ENCODE measurements at places on chromosomes 1 and 21.

- no peak for DNase-seq
Measured at GRCh38 chr1:50197216-50197615, 88.5 kb downstream of the ELAVL4 start.

- DNase-seq, result no peak
Measured at GRCh38 chr1:173448945-173449344, 28.2 kb upstream of the PRDX6 start.

DNA sequence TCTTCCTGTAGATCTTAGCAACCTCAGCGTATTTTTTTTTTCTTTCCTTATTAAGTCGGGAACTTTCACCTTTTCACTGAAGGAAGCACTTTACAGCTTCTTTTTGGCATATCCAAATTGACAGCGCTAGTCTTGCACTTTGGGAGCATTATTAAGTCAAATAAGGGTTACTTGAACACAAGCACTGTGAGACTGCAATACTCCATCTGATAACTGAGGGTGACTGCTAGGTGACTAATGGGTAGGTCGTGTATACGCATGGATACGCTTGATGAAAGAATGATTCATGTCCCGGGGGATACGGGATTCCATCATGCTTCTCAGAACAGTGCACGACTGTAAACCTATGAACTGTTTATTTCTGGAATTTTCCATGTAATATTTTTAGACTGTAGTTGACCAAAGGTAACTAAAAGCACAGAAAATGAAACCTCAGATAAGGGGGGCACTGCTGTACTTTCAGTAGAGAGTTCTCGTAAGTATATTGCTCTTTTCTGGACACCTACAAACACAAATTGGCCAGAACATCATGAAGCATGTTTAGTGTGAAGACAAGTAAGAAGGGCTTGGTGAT, 364.7 kb downstream of the SMYD3 start:
- DNase-seq, result no peak

DNA sequence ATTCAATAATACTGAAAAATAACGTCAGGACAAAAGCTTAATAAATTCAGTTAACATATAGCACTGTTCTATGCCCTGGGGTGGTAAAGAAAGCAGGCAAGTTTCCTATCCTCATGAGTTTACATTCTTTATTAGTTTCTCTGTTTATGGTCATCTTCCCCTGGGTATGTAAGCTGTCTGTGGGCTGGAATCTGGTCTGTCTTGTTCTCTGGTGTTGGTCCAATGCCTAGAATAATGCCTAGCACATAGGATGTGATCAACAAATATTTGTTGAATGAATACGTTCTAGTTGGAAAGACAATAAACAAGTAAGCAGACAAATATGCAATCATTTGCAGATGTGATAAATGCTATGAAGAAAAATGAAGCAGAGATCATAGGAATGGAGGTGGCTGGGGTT, 7.2 kb upstream of the IGSF3 start:
- no peak for DNase-seq

DNA sequence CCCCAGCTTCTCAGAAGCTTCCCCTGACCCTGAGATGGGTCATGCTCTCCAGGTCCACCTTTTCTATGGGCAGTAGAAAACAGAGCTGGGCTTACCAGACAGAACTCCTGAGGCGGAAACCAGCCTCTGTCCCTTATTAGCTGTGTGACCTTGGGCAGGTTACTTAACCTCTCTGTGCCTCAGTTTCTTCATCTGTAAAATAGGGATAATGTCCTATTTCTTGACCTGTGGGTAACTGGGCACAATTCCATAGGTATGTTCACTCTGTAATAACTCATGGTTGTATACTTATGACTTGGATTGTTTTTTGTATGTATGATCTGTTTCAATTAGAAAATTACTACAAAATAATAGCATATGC, 57.1 kb upstream of the EDN2 start:
- no peak for DNase-seq

DNA sequence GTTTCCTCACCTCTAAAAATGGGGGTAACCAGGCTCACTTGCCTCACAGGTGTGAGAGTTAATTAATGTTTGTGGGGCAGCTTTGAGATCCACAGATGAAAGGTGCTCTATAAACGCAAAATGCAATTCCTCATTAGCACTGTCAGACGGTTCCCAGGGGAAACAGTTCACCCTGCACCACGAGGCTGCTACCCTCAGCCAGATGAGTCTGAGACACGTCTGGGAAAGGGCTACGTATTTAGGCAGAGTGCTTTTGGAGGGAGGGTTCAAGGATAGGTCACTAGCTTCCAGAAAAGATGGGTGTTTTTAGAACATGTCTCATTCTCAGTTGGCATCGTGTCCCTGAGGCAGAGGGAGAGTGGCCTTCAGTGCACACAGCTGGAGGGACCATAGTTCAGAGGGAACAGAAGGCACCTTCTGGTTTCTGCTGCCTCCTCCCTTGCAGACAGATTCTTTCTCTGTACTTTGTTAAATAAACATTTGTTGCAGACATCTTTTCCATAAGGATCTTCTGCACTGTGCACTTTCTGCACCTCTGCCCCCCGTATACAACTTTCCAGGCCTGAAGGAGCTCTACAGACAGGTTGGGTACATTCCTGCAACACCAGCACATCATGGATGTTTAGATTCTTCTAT, 139.9 kb downstream of the CLIC6 start:
- no peak for DNase-seq

DNA sequence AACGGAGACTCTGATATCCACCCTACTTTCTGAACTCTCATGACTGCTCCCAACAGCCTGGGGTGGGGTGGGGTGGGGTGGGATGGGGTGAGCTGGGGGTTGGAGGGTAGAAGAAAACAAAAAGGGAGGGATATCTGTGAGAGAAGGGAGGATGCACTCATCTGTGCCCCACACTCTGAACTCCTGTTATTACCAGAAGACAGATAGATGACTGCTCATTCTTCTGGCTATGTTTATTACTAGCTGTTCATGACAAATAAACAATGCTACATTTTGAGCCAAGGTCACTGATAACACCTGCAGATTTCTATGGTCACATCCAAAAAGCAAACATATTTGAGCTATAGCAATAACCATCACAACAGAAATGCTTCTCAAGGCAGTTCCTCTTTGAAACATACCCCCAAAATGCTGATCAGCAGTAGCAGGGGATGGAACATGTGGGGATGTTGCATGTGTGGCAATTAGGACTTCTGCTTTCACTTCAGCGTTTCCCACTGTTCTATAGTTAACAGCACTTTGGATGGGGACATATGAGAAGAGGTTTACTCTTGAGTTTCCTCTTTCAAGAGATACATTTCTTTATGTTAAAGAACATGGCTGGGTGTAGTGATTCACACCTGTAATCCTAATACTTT, 43.3 kb downstream of the GPR3 start:
- no peak for DNase-seq

DNA sequence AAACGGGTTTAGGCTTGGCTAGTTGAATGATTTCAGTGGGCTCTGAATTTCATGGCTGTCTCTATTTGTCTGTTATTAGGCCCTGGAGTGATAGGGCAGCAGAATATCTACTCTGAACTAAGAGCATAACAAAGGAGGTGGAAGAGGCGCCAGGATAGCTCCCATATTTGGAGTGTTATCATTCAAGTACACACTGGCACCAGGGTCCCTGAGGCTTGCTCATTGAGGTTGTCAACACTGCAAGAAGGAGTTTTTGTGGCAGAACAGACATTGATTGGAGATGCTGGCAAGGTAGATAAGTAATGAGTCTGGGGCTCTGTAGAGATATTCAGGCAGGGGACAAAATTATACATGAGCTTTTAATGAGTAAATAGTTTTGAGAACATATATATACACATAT, 1748.4 kb downstream of the MRPL39 start:
- no peak for DNase-seq

- DNase-seq, result no peak
Measured at GRCh38 chr1:55073187-55073916, 34.0 kb downstream of the PCSK9 start.

GRCh38 chr1:235628316-235629005, 21.1 kb downstream of the GNG4 start:
- no peak for DNase-seq

DNA sequence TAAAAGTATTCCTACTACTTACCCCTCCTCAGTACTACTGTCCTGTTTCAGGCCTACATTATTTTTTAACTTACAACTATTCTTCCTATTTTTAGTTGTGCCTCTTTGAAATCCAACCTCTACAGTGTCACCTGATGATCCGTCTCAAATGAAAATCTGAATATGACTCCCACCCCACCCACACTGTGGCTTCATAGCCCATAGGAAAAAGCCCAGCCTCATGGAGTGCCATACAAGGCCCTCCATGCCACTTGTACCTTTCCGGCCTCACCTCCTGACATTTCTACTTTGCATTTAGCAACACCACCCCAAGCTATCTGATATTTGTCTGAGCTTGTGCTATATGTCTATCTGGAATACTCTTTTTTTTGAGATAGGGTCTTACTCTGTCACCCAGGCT, 49.3 kb downstream of the TRAF5 start:
- DNase-seq, result no peak

- no peak for DNase-seq
Measured at GRCh38 chr1:2001773-2002411, 1.7 kb downstream of the CFAP74 start.

DNA sequence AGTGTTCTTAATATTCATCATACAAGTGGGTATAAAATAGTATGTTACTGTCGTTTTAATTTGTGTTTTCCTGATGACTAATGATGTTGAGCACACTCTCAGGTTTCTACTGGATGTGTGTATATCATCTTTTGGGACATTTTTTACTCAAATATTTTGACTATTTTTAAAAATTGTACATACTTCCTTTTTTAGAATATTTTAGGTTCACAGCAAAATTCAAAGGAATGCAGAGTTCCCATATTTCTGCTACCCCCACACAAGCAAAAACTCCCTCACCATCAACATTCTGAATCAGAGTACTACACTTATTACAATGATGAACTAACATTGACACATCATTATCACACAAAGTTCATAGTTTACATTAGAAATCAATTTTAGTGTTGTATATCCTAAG, 114.5 kb downstream of the DPYD start:
- DNase-seq, result no peak

- no peak for DNase-seq
Measured at GRCh38 chr1:224289396-224289795, 40.6 kb downstream of the NVL start.

DNA sequence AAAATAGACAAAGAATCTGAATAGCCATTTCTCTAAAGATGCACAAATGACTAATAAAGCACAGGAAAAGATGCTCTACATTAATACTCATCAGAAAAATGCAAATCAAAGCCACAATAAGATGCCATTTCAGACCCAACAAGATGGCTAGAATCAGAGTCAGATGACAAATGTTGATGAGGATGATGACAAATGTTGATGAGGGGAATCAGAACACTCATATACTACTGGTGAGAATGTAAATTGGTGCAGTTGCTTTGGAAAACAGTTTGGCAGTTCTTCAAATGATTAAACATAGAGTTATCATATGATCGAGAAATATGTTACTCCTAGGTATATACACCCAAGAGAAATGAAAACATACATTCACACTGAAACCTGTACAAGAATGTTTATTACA, 33.9 kb downstream of the LRRC40 start:
- no peak for DNase-seq

DNA sequence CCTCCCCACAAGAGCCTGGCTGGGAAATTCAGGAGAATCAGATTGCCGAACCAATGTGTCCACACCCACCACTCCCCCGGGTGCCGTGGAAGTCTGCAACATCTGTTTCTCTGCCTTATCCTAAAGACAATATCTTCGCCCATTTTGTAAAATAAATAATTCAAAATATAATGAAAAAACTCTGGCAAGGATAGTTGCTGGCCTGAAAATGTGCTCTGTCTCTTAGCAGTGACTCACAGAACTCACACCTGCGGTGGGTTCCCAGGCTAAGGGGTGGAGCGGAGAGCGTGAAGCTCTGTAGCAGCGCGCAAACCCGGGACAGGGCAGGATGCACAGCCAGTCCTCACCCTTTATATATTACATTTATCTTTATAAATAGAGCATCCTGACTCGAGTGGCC, 99.9 kb downstream of the COLGALT2 start:
- no peak for DNase-seq

DNA sequence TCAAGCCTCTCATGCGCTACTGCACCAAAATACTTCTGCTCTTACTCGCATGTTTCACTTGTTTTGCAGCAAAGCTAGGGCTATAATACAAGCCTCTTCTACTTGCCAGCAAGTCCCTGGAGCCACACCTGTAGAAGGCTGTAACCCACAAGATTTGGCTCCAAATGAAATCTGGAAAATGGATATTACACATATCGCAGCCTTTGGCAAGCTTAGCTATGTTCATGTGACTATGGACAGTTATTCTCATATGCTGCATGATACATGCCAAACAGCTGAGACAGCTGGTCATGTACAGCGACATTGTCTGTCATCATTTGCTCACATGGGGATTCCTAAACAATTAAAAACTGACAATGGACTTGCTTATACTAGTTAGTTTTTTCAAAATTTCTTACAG, 270.3 kb downstream of the COL11A1 start:
- no peak for DNase-seq

DNA sequence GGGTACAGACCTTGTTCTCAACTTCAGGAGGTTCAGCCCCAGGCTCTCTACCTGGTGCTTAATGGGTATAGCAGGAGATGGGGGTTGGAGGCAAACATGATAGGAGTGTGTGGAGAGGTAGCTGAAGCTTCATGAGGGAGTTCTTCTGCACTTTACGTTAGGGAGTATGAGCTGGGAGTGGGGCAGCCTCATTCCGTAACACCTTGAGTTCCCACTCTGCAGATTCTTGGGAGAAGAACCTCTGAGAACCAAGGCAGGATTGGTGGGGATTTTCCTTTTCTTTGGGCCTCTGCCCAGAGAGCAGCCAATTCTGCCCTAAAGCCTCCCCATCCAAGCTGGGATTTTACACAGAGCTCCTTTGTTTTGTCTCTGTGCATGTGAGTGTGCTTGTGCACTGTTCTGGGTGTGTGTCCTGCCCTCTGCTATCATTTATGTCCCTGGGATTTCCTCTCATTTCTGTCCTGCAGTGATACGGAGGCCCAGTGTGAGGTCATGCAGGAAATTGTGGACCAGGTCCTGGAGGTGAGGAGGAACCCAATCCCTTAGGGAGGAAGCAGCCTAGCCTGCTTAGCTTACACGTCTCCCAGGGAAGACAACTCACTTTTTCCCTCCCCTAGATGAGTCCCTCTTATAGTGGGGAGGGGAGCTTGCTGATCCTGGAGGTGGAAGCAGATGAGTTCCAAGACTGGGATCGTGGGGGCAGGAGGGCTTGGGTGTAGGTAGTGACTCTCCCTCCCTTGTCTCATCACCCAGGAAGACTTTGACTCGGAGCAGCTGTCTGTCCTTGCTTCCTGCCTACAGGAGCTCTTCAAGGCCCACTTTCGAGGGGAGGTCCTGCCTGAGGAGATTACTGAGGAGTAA, 11.6 kb upstream of the SLC27A3 start:
- no peak for DNase-seq

DNA sequence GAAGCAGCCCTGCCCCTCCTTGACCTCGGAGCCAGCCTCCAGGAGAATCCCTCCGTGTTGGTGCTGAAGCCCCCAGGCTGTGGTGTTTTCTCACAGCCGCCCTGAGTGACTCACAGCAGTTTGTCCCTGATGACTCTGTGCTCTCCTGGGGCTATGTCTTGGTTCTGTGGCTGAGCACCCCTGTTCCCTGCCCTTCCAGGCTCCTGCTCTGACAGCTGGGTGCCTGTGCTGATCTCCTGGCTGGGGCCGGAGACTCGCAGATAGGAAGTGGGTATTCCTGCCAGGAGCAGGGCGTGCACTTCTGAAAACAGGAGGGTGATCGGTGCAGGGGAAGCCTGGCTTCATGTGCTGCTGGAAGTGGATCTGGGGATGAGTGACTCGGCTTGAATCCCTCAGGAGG, 34.5 kb downstream of the POFUT2 start:
- no peak for DNase-seq

- DNase-seq, result no peak
Measured at GRCh38 chr1:161020509-161021164, at the start of gene F11R. F11R (minus strand) TSS chr1:161021152; CDS start chr1:161021073, 79 bp downstream.
